ENCODE measurements at places on chromosomes 5 and 9. TPM values are rescaled to one million over a fixed set of nuclear protein-coding genes. Genes with fewer than 3 reads are reported as not detected.

PCDHGA5 gene
- 0.02 TPM for total RNA-seq

EXD3 gene
- total RNA-seq = 2.7 TPM

TRIM36 gene
- total RNA-seq = 3.6 TPM

ARID3C gene
- total RNA-seq = not detected

PCDHB5 gene
- total RNA-seq = not detected

FBP1 gene
- not detected for total RNA-seq

CARTPT gene
- total RNA-seq = not detected

INSL4 gene
- not detected for total RNA-seq

DDX41 gene
- total RNA-seq = 66.0 TPM

N4BP3 gene
- total RNA-seq = 0.05 TPM

GRCh38 chr5:162888268-162888667 lies 549.1 kb upstream of the CCNG1 start:
- DNase-seq = peak; percentile 0

GRCh38 chr5:28691526-28691925 lies 1653.1 kb upstream of the CDH9 start:
- no peak for DNase-seq

- no peak for DNase-seq
Measured at GRCh38 chr5:32740651-32741050, 29.5 kb downstream of the NPR3 start.

DNA sequence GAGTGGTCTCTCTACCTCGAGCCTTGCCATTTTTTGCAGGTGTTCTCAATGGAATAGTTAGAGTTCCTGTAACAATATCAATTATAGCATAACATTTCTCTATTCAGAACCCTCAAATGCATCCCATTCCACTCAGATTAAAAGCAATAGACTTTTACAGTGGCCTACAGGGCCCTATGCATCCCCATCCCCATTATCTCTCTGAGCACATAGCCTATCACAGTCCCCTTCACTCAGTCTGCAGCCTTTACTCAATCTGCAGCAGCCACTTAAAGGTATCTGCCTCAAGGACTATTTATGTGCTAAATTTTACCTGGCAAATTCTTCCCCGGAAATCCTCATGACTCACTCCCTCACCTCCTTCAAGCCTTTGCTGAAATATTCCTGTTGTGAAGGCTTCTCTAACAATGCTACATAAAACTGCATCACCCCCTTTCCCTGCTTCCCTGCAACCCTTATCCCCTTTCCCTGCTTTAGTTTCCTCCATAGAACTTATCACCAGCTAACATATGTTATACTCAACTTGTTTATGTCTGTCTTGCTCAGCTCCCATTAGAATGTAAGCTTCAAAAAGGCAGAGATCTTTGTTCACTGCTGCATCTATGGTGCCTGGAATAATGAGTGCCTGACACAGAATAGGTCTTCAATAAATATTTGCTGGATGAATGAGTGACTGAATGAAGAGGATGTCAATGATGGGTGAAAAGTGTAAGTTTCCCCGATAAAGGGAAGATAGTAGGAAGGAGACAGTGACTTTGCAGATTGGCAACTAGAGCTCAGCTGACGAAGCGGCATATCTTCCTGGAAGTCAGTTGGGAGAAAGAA lies 54.1 kb upstream of the ZNF366 start:
- DNase-seq = no peak

- peak; percentile 19 for DNase-seq
Measured at GRCh38 chr5:154380263-154380662, 65.5 kb upstream of the SAP30L start.

- DNase-seq = no peak
Measured at GRCh38 chr5:117759849-117760499, 1185.4 kb upstream of the SEMA6A start.

- peak; percentile 56 for DNase-seq
Measured at GRCh38 chr9:16869882-16870595, 431 bp downstream of the BNC2 start.

DNA sequence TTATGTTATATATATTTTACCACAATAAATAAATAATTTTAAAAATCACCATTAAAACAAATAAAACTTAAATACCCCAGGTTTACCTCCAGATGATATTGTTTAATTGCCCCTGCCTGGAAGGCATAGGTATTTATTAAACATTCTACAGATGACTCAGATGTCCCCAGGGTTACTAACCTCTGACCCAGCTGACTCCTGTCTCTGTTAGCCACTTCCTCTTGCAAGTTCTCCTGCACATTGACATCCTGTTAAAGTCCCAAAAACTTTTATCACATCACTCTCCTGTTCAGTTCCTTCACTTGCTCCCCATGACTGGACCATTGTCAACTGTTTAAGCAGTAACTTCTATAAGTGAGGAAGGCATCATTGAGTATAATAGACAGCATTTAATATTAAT lies 37.0 kb upstream of the RAB3C start:
- DNase-seq = peak; percentile 4

DNA sequence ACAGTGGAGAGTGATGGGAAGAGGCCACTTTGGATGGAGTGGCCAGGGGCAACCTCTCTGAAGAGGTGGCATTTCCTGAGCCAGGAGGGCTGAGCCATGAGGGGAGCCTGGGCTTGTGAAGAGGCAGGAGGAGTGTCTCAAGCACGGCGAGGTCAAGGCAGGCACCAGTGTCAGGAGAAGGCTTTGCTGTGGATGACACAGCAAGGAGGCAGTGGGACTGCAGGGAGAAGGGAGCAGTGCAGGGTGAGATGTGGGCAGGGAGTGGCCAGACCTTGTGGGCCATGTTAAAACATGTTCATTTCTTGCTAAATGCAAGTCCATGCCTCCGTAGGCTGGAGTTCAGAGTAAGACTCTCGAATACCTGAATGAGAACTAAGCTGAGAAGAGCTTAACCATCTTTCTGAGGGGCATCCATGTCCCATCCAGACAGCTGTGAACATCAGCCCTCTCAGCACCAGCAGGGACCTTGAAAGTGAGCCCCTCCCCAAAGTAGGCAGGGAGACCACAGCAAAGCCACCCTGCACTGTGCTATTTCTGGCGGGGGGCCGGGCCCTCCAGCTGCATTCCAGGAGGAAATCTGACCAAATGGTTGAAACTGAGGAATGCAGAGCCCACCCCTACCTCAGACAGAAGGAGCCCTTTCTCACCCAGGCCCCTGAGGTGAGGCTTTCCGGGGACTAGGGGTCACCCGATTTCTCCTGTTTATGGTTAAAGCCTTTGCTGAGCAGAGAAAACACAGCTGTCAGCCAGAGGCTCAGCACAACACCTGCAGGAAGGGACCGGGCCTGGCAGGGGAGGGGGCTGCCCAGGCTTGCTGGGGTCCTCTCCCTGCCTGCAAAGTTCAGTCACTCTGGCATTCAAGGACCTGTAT lies 16.1 kb upstream of the ARSI start:
- DNase-seq = no peak

GRCh38 chr9:93952784-93953495 lies 2.2 kb downstream of the BARX1 start:
- no peak for DNase-seq

- peak; percentile 64 for DNase-seq
Measured at GRCh38 chr5:139765409-139766217, 30.0 kb upstream of the PSD2 start.

- no peak for DNase-seq
Measured at GRCh38 chr9:115088860-115089259, 29.1 kb downstream of the TNC start.

- DNase-seq = no peak
Measured at GRCh38 chr5:157308836-157309465, 43.0 kb downstream of the CYFIP2 start.

GRCh38 chr5:137589185-137589584 lies 90.1 kb upstream of the SPOCK1 start:
- no peak for DNase-seq

DNA sequence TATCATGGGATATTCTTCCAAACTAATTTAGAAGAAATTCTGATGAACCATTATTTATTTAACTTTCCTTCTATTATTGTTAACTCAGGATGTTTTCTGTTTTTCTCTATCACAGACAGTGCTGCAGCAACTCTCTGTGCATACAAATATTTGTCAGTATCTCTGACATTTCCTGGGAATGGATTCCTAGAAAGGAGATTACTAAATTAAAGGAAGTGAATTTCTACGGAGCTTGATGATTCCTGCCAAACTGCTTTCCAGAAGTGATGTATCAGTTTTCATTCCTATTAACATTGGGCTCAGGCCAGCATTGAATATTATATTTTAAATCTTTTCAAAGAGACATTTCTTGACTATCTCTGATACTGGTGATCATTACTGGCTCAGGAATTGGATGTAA lies 26.0 kb upstream of the MAST4 start:
- DNase-seq = no peak

GRCh38 chr5:175107865-175108264 lies 336.1 kb downstream of the DRD1 start:
- DNase-seq = no peak

- DNase-seq = peak; percentile 76
Measured at GRCh38 chr9:16871336-16872151, 1.1 kb upstream of the BNC2 start.

DNA sequence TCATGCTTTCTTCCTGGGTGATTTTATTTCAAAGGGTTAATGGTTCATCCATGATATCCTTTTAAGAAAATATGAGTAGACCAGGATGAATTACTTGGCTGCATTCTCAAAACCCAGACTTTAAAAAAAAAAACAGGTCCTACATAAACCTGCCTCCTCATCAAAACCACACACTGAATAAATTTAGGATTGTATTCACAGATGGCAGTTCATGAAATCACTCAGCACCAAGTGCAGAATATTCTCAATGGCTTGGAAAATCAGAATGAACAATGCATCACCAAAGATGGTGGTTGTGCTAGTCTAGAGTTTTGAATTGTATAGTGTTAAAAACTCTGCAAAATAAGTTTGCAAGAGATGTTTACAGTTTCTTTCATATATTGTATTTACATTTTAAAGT lies 145.4 kb upstream of the GRAMD2B start:
- DNase-seq = no peak

DNA sequence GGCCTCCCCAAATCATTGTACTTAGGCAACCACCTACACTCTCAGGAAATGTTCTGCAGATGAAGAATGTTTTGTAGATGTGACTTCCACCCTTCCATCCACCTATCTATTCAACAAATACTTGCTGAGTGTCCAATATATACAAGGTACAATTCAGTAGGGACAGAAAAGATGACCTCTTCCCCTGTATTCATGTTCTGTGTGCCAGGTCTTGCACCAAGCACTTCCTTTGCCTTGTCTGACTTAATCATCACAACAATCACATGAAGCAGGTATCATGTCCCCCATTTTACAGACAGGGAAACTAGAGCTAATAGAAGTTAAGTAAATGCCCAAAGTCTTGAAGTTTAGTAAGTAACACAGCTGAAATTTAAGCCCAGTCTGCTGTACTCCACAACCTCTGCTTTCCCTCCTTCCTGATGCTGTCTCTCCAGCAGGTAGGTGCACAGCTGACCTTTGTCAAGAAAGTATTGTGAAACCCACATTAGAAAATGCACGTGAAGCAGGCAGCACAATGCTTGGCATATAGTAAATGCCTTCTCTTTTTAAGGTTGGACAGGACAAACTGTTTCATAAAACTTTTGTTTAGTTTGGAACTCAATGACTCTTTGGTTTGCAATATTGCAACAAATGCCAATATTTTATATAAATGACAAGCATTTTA lies 296.5 kb downstream of the DEPDC1B start:
- DNase-seq = no peak

DNA sequence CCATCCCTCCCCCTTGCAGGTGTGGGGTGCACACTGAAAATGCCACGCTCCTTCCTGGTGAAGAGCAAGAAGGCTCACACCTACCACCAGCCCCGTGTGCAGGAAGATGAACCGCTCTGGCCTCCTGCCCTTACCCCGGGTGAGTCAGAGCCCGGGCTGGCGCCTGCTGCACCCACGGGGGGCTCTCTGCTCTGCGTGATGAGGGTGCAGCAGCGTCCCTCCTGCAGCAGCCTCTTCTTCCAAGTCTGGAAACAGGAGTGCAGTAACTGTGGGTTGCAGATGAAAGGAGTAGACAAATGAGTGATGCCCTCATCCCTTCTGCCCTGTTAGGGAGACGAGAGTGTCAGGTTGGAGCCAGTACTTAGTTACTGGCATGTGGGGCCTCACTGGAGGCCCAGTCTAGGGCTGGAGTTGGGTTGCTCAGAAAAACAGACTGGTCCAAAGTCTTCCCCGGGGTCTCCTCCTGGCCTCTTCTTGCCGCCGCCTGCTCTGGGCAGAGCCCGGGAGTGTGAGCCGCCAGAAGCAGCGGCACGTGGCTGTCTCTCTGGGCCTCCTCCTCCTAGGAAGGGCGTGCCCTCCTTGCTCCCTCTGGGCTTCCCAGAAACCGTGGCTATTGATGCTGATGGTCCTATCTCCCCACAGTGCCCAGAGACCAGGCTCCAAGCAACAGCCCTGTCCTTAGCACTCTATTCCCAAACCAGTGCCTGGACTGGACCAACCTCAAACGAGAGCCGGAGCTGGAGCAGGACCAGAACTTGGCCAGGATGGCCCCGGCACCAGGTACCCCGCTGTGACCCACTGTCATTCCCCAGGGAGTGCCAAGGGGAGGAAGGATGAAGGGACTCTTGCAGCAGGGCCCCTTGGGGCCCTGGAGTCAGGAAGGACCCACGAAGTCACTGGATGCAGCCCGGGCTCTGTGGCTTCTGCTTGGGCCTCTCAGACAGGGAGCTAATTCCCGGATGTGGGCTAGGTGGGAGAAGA lies 8.4 kb downstream of the GFI1B start:
- peak; percentile 21 for DNase-seq

GRCh38 chr5:64457846-64458245 lies 48.0 kb upstream of the RGS7BP start:
- DNase-seq = no peak

GRCh38 chr5:672329-673160 lies 20.6 kb downstream of the TPPP start:
- DNase-seq = peak; percentile 97

GRCh38 chr9:123318202-123318601 lies 37.8 kb upstream of the CRB2 start:
- DNase-seq = no peak

DNA sequence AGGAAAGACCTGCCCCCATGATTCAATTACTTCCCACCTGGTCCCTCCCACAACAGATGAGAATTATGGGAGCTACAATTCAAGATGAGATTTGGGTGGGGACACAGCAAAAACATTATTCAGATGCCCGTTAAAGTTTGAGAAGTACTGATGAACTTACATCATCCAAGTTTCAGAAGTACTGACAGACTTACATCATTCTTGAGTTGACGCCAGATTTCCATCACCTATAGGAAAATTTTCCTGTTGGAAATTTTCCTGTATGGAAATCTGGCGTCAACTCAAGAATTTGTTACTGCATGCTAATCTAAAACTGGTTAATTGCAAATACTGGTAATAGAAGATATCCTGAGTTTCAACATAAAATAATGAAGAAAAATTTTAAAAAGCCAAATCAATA lies 975.9 kb downstream of the MAT2B start:
- no peak for DNase-seq

GRCh38 chr5:168976311-168976970 lies 324.5 kb downstream of the SLIT3 start:
- no peak for DNase-seq
